ENCODE measurements at places on chromosomes 6 and 20.

DNA sequence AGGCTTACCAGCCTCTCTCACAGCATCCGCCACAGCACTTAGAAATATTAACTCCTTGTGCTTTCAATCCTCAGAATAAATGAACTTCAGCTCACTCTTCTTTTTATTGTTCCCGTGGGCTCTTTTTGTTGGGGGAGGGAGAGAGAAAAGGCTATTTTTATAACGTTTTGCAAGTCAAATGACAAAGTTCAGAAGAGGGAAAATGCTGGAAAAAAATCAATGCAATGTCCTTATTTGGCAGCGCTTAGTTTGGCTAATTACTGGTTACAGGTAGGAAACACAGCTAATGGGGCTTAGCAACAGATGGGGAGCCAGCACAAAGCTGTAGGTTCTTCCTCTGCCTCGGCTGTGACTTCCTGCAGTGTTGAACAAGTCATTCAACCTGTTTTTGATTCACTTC lies 1067.0 kb upstream of the MAP3K7 start:
- DNase-seq = no peak

DNA sequence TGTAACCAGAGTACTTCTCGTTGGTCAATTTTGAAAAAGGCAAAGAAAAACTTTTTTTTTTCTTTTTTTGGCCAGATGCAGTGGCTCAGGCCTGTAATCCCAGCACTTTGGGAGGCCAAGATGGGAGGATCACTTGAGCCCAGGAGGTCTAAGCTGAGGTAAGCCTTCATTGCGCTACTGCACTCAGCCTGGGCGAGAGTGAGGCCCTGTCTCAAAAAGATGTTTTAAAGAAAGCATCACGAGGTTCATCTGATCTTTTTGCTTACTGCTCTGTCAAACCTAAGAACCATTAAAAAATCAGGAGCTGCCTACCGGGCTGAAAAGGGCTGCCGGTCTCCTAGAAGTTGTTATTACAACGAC lies 607 bp downstream of the LYRM2 start:
- no peak for DNase-seq

GRCh38 chr6:4916954-4917561 lies 86.8 kb downstream of the RPP40 start:
- no peak for DNase-seq

DNA sequence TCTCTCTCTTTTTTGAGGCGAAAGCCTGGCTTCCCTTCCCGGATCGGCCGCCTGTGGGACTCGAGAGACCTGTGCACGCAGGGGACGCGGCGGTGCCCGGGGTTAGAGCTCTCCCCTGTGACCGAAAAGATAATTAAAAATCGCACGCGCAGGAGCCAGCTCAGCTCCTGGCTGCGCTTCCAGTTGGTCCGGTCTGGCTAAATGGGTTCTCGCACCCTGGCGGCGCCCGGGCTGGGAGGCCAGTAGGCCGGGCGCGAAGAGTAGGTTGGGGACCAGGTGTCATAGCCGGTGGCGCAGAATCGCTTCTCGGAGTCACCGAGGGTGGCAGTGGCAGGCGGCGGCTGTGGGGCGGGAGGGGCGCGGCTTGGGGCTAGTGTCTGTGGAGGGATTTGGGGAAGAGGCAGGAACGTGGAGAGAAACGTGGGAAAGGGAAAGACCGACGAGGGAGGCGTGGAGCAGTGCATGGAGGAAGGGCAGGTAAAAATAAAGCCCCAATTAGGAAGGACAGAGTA lies 41.9 kb upstream of the SUPT3H start:
- DNase-seq = peak; percentile 63

GRCh38 chr6:11425431-11425871 lies 112.1 kb upstream of the TMEM170B start:
- no peak for DNase-seq

DNA sequence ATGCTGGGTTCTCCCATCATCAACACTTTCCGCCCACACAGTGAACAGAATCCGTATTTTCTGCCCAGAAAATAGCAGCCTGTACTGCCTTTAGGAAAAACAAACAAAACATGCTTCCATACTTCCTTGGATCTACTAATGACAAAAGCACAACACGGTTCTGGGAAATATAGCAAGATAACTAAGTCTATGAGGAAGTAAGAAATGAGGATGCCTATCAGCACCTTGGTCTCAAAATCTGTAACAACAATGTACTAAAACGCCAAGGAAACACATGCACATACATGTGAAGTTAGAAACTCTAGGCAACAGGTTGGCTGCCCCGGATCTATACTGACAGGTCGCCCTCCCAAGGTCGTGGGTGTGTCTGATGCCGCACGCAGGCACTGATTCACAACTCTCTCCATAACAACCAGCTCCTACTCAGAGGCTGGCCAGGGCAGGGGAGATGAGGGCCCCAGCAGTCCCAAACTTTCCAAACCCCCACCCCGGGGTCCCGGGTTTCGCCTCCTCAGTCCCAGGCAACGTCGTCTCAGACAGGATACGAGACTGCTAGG lies 710 bp downstream of the BTBD9 start:
- DNase-seq = peak; percentile 71

- peak; percentile 88 for DNase-seq
These were observed 702 bp upstream of the TNFAIP3 start for GRCh38 chr6:137866200-137866913.

DNA sequence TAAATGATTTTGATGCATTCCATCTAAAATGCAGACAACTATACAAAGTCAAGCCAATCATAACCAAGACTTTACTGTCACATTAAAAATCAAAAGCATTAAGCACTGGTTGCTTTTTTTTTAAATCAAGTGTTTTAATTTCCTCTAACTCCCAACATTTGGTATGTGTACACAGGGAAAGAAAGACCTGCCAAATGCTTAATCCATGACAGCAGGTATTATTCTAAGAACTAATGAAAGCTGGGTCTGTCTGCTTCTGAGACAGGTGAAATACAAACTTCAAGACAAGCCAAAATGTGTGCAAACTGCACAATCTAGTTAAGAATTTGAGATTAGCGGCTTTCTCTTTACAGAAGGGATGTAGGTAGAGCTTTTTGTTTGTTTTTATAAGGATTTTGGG lies 126.1 kb downstream of the GMDS start:
- no peak for DNase-seq

DNA sequence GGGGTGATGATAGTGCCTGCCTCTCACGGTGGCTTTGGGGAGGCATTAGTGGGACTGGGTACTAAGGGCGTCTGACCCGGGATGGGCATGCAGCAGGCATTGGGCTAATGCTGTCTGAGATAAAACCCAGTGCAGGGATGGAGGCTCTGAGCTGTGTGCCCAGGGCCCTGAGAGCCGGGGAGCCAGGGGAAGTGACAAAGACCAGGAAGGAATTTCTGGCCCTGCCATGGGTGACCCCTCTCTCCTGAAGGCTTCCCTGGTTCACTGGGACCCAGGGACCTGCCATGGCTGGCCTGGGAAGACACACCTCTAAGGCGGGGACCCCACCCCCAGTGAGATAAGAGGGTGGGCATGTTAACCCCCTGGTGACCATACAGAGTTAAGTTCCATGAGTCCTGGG lies 3.9 kb upstream of the GATA5 start:
- no peak for DNase-seq
